ENCODE measurements at places on chromosomes 13 and 19.

DNA sequence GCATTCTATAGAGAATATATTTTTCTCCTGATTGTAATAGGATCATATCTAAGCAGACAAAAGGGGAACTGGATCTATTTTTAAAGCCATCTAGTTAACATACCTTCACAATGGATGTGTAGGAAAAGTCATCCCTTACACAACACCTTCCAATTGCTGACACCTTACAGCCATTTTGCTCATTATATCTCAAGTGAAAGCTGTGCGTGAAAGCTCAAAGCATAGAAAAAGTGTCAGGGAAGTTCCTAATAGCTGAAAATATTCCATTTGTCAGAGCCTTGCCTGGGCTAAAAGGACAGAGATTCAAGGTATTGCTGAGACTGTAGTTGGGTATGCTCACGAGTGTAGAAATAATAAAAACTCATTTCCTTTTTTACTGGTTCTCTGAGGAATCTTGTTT is 340.6 kb upstream of the KLHL1 start:
- no peak for DNase-seq

GRCh38 chr13:90768116-90768515 is 579.4 kb upstream of the MIR17HG start:
- no peak for DNase-seq

- no peak for DNase-seq
Observed at GRCh38 chr19:28905996-28906395, 307.0 kb downstream of the UQCRFS1 start.

DNA sequence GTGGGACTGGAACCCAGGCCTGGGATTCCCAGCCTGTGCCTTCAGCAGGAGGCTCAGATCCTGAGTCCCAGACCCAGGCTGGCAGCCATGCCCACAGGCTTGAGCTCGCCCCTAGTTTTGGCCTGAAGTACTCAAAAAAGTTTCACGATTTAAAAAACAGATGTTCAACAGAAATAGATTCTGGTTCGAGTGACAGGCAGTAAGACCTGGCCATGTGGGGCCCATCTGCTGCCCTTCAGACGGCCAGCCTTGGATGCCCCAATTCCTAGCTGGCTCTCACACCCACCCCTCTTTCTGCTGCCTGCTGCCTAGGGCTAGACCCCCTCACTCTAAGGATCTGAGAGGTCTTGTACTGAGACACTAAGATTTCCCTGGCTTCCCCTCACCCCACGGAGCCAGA is 2.8 kb upstream of the DMPK start:
- no peak for DNase-seq

GRCh38 chr13:27461940-27462584 is 11.7 kb upstream of the MTIF3 start:
- no peak for DNase-seq

GRCh38 chr13:104140552-104140951 is 1074.3 kb upstream of the SLC10A2 start:
- no peak for DNase-seq

DNA sequence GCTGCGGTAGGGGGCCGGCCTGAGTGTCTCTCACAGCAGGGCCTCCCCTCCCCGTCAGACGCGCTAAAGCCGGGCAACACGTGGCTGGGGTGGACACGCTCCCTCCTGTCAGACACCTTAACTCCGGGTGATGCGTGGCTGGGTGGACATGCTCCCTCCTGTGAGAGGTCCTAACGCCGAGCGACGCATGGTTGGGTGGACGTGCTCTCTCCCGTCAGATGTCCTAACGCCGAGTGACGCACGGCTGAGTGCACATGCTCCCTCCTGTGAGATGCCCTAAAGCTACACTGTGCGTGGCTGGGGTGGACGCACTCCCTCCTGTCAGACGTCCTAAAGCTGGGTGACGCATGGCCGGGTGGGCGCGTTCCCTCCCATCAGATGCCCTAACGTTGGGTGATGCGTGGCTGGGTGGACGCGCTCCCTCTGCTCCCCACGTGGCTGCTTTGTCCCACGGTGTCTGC is 126.1 kb upstream of the MCF2L start:
- no peak for DNase-seq

- no peak for DNase-seq
Observed at GRCh38 chr19:36196249-36196648, 18.2 kb downstream of the ZNF565 start.

GRCh38 chr13:57630661-57631595 is 616 bp upstream of the PCDH17 start:
- DNase-seq = no peak

DNA sequence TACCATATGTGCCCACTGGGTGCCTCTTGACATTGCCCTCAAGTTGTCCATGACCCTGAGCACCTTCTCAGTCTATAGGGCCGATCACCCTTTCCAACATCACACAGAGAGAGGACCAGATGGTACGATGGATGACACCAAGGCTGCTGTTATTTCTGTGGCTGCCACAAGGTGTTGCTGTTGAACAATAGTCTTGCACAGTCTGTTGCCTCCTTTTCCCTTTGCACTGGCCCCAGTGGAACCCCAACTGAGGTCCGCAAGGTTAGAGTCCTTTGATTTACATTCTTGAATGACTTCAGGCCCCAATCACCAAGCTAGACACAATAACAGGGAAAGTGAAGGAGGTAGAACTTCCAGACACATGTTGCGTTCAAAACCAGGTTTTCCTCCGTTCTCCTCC is 52.0 kb downstream of the TINCR start:
- no peak for DNase-seq

- no peak for DNase-seq
Observed at GRCh38 chr19:49229416-49229815, 71.8 kb downstream of the TRPM4 start.

DNA sequence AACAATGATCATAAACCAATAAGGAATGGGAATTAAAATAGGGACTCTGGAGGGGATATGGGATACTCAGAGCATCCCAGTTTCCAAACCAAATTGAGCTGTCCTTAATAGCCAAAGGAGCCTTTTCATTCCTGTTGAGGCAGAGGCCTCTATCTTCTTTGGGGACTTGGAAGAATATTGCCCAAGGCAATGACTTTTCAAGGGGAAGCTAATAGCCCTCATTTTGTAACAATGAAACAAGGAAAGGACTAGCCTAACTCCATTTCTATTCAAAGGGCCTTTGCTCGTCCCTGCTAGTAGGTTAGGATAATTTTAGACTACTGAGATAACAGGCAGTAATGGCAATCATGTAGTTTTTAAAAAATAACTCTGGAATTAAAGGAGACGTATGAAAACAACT is 789.8 kb upstream of the SLITRK5 start:
- no peak for DNase-seq

DNA sequence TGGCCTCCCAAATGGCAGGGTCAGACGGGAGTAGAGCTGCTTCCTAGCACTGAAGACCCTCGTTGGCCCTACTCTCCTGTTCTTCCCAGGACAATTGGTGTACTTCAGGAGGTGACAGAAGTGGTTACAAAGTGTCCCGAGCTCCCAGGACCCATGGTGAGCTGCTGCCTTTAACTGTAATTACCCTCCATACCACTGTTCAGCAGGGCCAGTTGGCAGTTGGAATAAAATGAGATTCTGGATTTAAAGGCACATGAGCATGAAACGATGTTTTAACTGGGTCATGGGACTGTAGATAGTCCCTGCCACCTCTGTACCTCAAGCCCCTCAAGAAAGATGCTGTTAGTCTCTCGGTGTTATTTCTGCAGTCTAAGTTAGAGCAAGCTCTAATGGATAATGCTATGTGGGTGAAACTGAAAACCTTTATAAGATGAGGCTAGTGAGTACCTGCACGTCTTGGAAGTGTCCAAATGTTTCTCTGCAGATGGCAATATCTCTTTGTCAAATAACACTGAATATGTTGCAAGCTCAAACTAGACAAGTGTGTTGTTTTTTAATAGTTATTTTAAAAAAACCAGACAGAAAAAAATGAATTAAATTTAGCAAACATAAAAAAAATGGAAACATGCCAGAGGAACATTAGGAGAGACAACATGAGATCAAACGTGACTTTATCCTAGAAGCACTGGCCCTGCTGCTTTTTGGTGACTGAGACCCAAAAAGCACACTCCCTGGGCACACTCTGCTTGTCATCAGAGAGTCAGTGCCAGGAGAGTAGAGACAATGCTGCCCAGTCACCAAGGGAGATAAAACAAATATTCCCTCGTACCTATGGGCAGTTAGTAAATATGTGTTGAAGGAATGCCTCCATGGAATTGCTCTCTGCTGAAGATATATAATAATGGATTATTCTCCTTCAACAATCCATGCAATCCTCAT is 266.3 kb downstream of the LMO7 start:
- no peak for DNase-seq

DNA sequence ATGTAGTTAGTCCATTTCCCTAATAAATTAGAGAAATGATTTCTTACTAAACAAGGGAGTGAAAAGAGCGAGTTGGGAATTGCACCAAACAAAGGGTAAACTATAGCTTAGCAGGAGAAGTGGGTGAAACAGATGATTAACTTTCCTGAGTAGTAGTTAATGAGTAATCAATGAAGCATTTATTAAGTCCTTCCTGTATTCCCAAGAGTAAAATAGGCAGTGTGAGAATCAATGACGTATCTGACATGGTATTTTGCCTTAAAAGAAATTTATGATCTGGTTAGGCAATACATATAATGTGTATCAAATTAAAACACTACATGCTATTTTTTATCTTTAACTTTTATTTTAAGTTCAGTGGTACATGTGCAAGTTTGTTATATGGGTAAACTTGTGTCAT is 142.8 kb downstream of the KLF5 start:
- DNase-seq = no peak

DNA sequence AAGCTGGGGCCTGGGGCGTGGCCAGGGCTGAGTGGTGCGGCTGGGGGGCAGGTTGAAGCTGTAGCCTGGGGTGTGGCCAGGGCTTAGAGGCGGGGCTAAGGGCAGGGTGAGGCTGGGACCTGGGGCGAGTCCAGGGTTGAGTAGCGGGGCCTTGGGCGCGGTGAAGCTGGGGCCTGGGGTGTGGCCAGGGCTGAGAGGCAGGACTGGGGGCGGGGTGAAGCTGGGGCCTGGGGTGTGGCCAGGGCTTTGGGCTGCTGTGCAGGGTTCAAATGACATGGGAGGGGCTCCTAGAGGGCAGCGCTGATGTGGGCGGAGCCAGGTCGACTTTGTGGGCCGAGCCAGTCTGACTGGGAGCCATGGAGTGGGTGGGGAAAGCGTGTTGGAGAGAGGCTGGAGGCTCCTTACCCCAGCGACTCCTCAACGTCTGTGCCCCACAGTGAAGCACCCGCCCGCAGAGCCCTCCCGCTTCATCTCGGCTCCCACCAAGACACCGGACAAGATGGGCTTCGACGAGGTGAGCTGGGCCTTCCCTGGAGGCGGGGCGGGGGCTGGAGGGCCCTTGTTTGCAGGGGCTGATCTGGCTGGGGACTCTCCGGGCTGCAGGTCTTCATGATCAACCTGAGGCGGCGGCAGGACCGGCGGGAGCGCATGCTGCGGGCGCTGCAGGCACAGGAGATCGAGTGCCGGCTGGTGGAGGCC is 21.5 kb downstream of the COLGALT1 start:
- DNase-seq = no peak

GRCh38 chr13:37529751-37530385 is 68.7 kb downstream of the POSTN start:
- DNase-seq = no peak

- no peak for DNase-seq
Observed at GRCh38 chr13:31919971-31920726, 111.4 kb upstream of the FRY start.

DNA sequence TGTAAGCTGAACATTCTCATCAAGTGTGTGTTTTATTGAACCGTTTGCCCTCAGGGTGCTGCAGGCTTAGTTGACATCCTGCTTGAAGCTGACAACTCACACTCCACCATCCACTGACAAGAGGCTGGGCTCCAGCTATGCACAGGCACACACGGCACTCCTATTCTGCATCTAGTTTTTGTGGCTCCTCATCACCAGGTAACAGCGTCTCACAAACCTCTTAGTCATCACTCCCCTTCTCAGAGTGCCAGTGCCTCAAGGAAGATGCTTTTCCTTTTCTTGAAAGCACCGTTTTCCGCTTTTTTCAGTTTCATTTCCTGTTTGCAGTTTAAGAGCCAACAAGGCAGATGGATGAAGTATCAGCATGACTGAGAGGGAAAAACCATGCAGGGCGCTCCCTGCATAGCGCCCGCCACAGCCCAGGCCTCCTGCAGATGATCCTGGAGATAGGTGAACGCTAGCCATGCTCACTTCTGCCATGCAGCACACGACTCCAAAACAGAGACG is 491.2 kb downstream of the COG6 start:
- no peak for DNase-seq

DNA sequence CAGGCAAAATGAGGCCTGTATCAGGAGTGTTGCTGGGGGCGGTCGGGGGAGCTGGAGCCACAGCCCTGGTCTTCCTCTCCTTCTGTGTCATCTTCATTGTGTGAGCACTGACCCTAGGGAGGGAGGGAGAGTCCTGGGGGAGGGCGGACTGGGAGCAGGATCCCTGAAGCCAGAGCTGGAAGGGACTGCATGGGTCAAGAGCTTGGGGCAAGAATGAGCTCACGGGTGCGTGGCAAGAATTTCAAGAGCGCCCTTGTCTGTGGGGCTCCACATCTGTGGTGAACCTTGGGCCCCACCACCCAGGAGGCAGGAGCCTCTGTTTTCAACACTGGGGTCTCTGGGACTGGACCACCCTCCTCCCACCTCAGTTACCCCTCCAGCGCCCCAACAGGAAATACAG is 4.7 kb downstream of the SIGLEC7 start:
- DNase-seq = no peak

GRCh38 chr13:33863188-33863789 is 45.3 kb downstream of the RFC3 start:
- no peak for DNase-seq

DNA sequence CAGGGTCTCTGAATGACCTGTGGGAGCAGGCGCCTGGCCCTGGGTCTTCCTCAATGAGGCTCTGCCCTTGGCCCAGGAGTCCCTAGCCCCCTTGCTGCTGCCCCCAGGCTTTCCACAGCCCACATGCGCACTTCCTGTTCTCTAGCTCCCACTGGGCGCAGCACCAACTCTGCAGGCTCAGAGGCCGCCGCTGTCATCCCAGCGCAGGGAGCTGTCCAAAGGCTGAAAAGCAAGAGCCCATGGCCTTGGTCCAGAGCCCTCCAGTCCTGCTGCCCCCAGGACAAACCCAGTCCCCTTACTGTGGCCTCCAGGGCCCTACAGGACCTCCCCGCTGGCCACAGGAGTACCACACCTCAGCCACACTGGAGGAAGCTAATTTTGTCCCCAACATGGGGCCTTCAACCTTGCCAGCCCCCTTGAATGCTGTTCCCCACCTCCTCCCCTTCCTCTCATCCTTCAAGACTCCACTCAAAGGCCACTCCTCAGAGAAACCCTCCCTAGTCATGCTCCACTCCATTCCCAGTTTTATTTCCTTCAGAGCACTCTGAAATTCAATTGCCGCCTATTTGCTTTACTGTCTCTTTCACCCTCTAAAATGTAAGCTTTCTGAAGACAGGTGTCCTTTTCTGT is 8.0 kb upstream of the POU2F2 start:
- no peak for DNase-seq

- DNase-seq = no peak
Observed at GRCh38 chr13:51721496-51721895, 82.5 kb downstream of the DHRS12 start.

DNA sequence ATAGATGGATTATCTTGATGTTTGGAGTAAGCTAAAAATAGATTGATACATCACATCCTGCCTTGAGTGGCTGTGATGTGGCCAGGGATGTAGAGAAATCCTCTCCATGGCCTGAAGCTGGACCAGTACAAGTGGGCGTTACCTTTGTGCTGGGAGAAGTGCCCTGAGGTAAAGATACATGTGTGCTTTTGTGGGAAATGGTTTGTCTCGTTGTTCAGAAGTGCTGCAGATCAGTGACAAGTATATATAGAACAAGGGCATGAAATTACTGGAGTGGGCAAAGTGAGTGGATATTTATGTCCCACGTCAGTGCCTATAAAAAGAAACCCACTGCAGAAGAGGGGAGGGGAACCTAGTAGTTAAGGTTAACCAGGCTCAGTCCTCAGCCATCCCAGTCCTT is 12.2 kb upstream of the ZNF304 start:
- no peak for DNase-seq

Data from stimulated activated CD4-positive, alpha-beta T cell treated with anti-CD3 and anti-CD28 coated beads, Interleukin-1b, Interleukin-23, amount 100 ng/mL, for 4 hours (primary cell).